ENCODE measurements at places on chromosomes 16 and 17.

DNA sequence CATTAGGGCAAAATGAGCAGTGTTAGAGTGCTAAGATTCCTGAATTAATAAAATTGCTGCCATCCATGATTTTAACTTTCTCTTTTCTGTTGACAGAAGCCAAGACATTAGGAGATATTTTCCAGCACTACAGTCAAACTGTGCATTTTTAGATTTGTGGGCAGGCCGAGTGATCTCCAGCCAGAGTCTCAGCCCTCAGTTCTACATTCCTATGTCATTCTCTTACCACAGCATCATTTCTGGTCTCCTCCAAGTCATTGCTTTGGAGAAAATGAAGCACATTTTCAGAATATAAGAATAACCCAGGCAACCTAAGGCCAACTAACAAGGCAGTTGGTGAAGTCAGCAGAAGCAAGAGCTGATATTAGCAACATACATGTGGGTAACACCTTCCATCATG is 74.6 kb upstream of the NUDT7 start:
- DNase-seq, result no peak

DNA sequence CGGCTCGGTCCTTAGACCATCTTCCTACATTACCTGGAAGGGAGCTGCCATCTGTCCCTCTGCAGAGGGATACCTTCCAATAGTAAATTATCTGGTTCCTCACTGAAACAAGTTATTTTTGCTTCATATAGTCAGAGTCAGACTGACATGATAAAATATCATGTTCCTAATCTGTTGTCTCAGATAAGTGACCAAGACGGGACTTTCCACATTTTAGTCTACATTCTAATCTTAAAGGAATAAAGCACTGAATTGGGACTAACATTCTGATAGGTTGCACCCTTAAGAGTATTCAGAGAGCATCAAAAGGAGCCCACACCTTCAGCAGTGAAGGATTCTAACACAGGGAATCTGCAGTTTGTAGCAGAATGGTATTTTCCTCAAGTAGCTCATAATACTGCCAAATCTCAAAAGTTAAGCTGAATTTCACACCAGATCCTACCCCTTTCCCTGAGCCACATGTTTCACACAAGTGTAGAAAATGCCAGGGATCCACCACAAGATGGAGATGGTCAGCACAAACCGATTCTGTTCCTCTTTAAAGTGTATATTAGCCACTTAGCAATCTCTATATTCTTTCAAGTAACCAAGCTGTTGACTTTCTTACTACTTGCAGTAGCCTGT is 13.4 kb downstream of the GINS2 start:
- no peak for DNase-seq

GRCh38 chr17:27591986-27592385 is 39.0 kb upstream of the LGALS9 start:
- DNase-seq, result no peak

GRCh38 chr16:14333361-14333760 is 262.2 kb downstream of the MRTFB start:
- no peak for DNase-seq

DNA sequence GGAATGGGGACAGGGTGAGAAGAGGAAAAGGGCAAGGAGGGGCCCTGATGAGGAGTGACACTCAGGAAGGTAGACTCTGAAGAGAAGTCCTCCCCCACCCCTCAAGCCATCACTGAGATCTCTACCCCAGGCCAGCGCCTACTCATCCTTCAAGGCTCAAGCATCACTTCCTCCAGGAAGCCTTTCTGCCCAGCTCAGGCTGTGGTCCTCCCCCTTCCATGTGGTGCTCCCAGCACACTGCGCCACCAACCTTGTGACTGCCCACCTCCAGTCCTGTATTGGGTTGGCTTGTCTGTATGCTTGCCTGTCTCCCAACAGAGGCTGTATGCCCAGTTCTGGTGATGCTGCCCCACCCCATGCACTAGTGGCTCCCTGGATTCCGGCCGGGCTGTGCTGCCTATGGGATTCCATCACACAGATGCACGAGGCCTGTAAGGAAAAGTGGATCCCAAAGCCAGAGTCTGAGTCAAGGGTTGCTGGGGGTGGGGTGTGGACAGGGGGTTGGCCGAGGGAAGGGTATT is 19.8 kb upstream of the ZFP90 start:
- no peak for DNase-seq

DNA sequence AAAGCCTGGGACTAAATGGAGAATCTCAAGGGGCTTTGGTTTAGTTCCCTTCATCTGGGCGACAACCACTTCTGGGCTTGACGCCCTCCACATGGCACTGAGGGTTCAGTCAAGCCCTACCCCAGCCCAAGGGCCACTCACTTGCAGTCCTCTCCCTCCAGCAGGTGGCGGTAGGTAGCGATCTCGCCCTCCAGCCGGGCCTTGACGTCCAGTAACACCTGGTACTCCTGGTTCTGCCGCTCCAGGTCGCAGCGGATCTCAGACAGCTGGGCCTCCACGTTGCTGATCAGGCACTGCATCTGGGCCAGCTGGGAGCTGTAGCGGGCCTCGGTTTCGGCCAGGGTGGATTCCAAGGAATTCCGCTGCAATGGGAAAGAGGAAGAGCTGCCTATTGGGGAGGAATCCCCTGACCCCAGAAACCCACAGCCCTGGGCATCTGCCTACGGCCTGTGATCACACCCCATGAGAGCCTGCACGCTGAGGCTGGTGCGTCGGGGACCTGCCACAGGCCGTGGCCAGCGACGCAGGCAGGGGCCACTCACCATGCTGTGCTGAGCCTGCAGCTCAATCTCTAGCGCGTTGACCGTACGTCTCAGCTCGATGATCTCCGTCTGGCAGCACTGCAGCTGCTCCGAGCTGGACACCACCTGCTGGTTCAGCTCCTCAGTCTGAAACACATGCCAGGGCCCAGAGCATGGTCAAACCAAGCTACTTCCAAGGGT is 2.7 kb downstream of the KRT36 start:
- no peak for DNase-seq

DNA sequence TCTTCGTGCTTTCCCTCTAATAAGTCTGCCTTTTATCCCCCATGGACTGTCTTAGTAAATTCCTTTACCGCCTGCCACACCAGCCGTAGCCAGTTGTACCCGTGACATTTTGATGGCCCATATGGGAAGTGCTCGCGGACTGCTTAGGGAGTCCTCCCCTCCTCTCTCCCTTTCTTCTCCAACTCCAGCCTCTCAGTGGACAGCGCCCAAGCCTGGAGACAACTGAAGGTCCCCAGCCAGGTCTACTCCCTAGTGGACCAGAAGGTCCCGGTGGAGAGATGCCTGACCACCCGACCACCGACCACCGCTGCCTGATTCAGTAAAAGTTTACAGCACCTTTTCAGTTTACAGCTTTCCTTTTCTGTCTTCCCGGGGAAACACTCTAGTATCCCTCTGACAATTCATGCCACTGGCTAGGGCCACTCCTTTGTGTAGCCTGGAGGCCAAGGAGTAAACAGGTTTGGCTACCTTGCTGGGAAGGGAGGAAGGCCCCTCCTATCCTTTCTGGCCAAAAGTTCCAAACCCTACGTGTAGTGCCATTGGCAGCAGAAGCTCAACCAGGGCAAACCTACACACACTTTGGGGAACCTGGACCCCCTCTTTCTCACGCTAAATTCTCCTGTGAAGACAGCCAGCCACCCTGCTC is 18.0 kb downstream of the CTRB2 start:
- DNase-seq, result no peak

GRCh38 chr16:89291776-89292175 is 74.3 kb downstream of the ZNF778 start:
- DNase-seq, result no peak

DNA sequence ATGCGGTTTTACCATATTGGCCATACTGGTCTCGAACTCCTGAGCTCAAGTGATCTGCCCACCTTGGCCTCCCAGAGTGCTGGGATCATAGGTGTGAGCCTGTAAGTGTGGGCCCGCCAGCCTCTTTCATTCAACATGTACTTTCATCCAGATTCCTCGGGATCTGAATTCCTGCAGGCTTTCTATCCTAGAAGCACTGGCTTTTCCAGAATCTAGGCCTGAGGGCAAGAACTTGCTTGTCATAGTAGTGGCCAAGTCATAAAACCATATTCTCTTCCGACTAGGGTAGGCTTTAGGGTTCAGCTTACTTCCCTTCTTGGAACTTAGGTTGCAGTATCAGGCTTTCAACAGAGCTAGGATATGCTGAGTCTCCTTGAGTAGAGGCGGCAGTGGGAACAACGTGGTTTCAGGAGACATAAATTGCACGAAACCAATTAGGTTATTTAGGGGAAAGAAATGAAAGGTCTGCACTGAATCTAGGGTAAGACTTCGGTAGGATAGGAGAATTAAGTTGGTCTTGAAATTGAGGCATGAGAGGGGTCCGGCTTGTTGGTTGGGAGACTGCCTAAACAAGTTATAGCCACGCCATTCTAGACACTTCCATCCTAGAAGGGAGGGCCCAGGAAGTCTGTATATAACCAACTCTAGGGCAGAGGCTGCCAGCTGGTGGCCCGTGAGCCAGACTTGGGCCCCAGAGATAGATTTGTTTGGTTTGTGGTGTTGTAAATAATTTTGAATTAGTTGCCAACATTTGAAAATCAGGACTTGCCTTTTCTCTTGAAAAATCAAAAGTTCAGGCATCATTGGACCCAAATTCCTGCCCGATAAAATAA is 15.6 kb downstream of the SLC7A6 start:
- no peak for DNase-seq

DNA sequence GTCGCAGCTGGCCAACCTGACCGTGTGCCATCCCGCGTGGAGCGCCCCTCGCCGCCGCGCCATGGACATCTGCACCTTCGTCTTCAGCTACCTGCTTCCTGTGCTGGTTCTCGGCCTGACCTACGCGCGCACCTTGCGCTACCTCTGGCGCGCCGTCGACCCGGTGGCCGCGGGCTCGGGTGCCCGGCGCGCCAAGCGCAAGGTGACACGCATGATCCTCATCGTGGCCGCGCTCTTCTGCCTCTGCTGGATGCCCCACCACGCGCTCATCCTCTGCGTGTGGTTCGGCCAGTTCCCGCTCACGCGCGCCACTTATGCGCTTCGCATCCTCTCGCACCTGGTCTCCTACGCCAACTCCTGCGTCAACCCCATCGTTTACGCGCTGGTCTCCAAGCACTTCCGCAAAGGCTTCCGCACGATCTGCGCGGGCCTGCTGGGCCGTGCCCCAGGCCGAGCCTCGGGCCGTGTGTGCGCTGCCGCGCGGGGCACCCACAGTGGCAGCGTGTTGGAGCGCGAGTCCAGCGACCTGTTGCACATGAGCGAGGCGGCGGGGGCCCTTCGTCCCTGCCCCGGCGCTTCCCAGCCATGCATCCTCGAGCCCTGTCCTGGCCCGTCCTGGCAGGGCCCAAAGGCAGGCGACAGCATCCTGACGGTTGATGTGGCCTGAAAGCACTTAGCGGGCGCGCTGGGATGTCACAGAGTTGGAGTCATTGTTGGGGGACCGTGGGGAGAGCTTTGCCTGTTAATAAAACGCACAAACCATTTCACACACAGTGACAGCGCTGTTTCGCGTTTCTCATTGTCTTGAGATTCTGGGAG is 2.0 kb upstream of the ZACN start:
- DNase-seq, result no peak

All from amniotic stem cell (primary cell).